ENCODE measurements at places on chromosomes 7 and 10.

DNA sequence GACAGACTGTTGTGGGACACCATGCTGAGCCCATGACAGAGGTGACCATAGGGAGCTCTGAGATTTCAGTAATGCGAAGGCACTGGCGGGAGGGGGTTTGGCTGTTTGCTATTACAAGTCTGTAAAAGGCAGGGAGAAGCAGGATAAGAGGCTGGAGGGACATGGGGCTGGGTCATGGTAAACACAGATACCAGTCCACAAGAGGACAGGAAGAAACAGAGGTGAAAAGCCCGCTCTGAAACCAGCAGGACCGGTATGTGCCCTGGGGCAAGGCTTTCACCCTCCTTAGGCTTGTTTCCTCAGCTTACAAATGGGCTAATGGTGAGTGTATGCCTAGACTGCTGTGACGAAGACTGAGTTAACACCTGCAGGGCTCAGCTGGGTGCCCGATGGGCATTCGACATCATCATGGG, 34.1 kb downstream of the ANXA11 start:
- no peak for DNase-seq

- no peak for DNase-seq
Measured at GRCh38 chr10:50866317-50866716, 19.1 kb downstream of the A1CF start.

- no peak for DNase-seq
Measured at GRCh38 chr7:78473571-78474301, 675.2 kb downstream of the PHTF2 start.

DNA sequence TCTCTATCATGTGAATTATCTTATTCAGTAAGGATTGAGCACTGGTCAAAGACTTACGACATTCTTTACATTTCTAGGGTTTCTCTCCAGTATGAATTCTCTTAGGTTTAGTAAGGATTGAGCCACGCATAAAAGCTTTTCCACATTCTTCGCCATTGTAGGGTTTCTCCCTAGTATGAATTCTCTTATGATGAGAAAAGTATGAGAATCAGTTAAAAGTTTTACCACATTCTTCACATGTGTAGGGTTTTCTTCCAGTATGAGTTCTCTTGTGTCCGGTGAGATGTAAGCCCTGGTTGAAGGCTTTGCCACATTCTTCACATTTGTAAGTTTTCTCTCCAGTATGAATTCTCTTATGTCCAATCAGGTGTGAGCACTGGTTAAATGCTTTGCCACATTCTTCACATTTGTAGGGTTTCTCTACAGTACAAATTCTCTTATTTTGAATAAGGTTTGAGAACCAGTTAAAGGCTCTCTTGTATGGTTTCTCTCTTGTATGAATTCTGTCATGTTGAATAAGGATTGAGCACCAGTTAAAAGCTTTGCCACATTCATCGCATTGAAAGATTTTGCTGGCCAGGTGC, 445.9 kb downstream of the ZNF479 start:
- no peak for DNase-seq

DNA sequence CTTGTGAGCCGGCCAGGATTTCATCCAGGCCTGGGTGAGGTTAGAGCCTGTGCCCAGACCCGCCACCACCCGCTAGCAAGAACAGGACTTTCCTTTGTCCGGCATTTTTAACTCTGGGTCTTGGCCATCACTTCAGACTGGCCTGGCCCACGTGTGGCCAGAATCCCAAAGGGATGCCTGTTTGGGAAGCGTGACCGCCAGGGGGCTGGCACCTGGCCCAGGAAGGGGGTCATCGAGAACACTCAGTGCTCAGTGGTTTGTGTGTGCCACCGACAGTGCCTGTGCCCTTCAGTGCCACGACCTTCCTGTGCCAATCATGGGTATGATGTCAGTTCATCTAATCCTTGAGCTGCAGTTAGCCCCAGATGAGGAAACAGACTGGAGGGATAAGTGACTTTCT, 85.0 kb downstream of the ZMIZ1 start:
- no peak for DNase-seq

- DNase-seq = no peak
Measured at GRCh38 chr10:124562425-124563060, 100.9 kb downstream of the LHPP start.

DNA sequence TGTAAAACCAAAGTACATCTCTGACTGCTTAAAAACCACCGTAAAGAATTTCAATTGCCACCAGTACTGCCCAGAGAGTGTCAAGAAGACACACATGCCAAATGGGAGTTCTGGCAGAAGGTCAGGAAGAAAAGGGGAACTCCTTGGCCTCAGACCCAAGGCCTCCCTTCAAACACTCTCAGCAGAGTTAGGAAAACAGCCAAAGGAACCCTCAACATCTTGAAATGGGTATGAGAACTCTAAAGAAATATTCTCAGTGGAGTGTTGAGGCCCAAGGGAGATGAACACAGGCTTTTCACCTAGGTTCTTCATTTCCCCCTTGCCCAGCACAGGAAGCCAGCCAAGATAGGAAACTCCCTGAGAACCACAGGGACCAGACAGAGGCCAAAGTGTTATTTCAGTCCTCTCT, 96.1 kb upstream of the ASAH2 start:
- peak; percentile 37 for DNase-seq

All from GM18507 (cell line).